ENCODE measurements at places on chromosomes 2 and 18.
A peak's percentile ranks its signal among the peaks of the same experiment; 100 is the strongest.

GRCh38 chr18:26993568-26993967 lies 128.1 kb upstream of the AQP4 start:
- DNase-seq, result no peak

DNA sequence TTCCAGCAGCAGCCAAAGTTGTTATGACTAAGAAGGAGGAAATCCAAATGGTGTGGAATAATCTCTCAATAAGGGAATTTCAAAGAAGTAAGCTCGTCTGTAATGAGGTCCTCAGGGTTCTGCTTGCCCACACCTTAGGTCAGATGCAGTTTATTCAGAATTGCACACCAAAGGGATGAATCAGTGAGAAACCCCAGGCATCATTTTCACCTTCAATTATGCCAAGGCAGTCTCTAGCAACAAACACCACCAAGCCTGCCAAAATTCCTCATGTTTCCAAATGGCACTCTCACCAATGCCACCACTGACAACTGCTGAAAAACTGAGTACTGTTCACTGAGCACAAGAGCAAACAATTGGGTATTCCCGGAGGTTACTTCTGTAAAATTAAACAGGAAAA lies 43.6 kb downstream of the KCNG3 start:
- DNase-seq, result no peak

GRCh38 chr18:48956356-48956755 lies 5.6 kb upstream of the SMAD7 start:
- no peak for DNase-seq

- DNase-seq, result no peak
These were observed 153.4 kb downstream of the SH3RF3 start for GRCh38 chr2:109282360-109282759.

GRCh38 chr2:88614497-88615157 lies 12.6 kb downstream of the EIF2AK3 start:
- no peak for DNase-seq

DNA sequence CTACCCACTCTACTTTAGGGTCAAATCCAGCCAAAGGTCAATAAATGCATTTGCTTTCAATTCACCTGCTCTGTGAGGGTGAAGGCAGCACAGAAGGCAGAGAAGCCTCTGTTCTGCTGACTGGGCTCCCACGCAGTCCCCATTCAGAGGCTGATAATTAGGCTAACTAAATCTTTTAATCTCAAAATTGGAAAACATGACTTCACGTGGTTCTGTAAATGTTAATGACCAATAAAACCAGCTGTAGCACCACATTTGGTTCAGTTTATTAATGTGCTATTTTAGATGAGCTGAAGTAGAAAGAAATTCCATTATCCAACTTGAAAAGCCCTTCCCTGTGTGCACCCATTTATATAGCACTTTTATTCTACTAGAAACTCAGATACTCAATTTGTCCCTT lies 310.6 kb downstream of the C1D start:
- no peak for DNase-seq

DNA sequence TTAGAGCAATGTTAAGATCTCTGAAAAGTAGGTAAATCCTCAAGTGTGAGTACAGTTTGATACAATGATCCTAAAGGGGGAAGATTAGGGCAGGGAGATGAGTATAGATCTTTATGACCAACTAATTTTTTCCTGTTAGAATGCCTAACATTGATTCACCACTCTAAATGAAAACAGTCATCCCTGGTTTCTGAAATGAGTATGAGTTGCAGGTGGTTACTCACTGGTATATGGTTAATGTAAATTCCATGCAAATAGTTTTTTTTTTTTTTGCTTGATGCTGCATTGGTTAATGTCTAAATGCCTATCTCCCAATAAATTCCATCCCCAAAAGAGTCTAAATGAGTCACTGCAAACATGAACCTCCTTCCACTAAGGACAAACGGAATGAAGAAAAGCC lies 55.0 kb upstream of the SERPINB2 start:
- DNase-seq, result no peak

DNA sequence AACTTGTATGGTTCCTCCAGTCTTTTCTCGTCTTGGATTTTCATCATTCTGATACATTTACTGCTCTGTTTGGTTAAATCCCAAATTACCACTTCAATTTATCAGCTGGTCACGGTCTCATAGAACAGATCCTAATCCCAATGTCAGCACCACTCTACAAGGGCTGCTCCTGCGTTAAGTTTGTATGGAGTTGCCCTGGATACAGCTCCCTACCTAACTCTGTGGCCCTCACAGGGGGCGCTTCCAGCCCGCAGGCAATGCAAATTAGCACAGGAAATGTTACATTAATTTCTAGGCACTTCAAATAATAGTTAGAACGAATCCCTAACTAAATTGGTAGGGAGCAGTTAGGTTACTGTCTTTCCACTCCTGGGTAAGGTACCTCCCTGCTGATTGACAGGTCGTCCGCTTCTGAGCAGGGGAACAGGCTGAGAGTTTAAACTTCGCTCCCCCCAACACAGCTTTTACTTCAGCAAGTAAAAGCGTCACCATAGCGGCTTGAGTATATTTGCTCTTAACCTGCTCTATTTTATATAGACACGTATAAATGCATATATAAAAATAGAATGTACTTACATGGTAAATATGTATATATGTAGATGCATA lies 238.5 kb upstream of the FANCL start:
- DNase-seq, result peak; percentile 15

GRCh38 chr18:32284284-32284683 lies 94.4 kb downstream of the MEP1B start:
- no peak for DNase-seq

- no peak for DNase-seq
These were observed 29.9 kb upstream of the NAPG start for GRCh38 chr18:10495936-10496335.
